ENCODE measurements at places on chromosomes 6 and 20.

GRCh38 chr6:71419217-71420094 lies 130.8 kb downstream of the OGFRL1 start:
- DNase-seq = no peak

- DNase-seq = no peak
These were observed 222.6 kb downstream of the C6orf118 start for GRCh38 chr6:165086814-165087213.

DNA sequence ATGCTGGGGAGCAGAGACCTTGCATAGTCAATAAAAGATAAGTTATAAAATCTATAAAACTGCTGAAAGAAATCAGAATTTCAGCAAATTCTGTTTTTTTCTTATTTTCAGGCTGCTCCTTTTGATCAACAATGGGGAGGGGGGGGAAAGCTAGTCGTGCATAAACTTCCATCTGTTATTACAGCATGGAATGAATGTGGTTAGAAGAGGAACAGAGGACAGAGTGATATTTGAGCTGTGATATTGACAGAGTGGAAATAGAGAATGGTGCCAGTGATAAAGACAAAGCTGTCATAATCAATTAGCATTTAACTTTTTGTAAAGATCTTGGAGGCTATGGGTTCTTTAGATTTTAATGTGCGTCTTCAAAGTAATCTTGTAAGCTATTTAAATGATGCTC lies 43.4 kb upstream of the QKI start:
- no peak for DNase-seq

- DNase-seq = no peak
These were observed 41.3 kb upstream of the GMPR start for GRCh38 chr6:16196984-16197546.

DNA sequence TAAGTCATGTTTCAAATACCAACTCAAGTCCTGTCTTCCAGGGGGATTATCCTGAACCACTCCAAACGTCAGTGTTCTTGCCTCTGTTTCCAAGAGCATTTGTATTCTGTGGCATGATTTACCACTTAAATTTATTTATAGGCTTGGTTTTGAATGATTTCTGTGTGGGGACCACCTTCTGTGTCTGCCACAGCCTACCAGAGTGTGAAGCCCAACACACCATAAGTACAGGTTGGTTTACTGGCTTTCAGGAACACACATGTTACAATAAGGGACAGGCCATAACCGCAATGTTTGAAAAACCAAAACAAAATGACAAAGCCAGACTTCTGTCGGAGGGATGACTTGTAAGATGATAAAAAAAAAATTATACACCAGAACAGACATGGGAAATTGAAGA lies 56.5 kb upstream of the MAP3K7 start:
- DNase-seq = no peak
